ENCODE measurements at places on chromosomes 2 and 18.

GRCh38 chr2:20052861-20053281 lies 1.4 kb upstream of the LAPTM4A start:
- DNase-seq = peak; percentile 57

- DNase-seq = no peak
Observed at GRCh38 chr2:225756198-225756597, 356.7 kb downstream of the NYAP2 start.

GRCh38 chr2:231934441-231935206 lies 8.4 kb upstream of the NPPC start:
- no peak for DNase-seq

DNA sequence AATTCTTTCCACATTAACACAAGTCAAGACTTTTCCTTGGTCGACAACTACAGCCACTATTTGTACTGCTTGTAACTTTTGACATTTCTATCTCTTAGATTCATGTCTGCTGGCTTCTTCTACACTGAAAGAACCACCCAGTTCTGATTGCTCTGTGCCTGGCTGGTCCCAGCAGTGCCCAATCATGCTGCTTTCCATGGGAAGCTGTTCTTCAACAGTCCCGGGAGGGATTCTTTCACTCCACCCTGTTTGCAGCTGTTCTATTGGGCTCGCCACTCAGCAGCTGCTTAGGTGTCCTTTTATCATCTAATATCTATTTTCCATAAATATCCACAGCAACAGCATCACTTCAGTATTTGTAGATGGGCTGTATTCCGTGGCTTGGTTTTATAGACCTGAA lies 471.1 kb upstream of the SMIM21 start:
- no peak for DNase-seq

DNA sequence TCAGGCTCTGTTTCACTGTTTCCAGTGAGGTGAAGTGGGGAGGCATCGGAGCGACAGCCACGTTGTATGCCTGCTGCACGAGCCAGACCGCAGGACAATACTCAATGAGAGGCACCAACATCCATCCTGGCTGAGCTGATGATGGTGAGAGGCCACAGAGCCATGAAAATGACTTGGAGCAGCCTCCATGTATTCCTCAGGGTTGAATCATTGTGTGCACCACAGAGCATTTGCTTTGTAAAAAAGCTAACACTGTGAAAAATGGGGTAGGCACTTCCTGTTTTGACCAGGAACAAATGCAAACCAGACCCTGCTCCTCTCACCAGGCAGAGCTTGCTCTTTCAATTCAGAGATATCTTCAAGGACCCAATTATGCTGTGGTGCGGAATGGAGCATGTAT lies 87.2 kb downstream of the LPIN1 start:
- DNase-seq = no peak

DNA sequence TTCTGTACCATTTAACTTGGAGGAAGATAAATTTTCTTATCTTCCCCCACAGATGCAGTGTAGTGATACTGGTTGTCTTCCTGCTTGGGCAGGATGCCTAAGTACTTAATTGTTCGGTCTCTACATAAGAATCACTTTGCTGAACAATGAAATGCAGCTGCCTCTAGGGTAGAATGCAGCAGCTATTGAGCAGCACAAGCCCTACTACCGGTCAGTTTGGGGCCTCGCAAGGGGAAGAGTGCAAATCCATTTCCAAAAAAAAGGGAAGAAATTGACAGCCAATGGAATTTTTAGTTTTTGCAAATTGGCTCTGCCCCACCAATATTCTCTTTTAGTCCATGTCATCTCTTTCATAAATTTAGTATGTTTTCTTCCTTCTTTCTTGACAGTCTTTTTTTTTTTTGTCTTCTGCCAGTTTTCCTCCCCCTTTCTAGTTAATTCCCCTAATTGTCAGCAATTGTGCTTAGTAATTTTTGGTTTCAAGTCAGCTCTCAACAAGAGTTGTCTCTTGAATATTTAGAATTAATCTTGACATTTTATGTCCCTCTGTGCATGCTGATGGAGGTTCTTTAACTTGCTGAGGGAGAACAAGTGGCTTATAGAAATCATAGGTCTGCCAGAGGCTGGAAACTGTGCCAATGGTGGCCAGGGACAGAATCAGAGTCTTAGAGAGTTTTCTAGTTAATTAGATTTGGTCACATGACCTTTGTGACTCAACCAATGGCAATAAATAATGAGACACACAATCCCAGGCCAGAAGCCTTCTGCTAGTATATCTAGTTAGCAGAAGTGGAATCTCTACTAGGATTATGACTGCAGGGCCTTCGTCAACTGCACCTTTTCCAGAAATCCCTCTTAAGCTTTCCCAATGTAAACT lies 270.0 kb downstream of the CTNNA2 start:
- no peak for DNase-seq

- DNase-seq = no peak
Observed at GRCh38 chr2:240146627-240147278, 6.3 kb upstream of the OTOS start.

DNA sequence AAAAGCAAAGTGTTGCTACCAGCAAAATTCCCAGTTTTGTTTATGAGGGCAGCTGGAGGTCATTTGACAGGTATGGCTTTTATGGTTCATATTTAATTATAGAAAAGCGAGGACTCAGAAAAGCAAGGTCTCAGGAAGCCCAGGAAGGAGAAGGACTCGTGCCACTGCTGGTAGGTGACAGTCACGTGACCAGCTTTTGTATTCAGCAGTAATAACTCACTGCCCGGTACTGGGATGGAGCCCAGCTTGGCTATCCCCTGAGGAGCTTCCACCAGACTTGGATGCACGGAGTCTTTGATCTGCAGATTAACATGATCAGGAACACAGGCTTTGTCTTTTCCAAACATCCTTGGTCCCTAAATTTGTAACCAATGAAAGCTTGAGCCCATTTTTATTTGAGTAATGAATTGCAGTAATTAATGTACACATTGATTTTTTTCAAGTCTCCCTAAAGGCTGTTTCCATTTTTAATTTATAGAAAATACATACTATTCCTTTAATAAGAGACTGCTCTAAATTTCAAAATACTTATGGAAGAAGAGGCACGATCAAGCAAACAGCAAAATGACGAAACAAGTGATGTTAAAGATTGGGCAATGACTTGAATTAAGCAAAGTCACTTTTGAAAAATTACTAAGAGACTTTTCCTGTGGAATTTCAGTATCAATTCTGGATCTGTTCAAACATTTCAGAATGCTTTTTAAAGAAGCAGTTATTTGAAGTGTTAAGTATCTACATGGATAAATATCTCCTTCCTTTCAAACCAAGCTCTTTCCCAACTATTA lies 251.7 kb upstream of the HNRNPA3 start:
- DNase-seq = no peak
